ENCODE measurements at places on chromosomes 5 and 9.

- no peak for DNase-seq
Measured at GRCh38 chr5:166286832-166287231, 2004.6 kb upstream of the WWC1 start.

- no peak for DNase-seq
Measured at GRCh38 chr5:178328826-178329730, 96.5 kb upstream of the PHYKPL start.

DNA sequence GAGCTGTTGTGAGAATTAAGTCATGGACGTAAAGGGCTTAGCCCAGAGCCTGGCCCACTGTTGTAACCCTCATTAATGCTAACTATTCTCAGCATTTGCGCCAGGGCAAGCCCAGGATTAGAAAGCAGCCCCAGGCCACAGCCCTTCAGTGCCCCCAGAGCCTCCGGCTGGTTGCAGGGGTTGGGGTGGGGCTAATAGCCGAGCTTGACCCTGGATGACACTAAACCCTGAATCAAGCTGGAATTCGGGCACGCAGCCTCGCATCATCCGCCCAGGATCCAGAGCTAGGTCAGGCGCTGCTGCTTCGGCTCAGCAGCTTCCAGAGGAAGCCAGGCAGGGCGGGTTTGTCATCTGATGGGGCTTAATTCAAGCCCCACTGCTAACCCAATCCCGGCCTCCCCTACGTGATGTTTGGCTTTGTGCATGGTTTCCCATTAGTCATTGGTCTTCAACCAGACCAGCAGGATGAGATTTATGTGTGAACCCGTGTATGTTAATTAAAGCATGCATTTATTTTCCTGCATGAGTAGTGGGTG is 1.2 kb upstream of the MEGF9 start:
- DNase-seq: no peak

GRCh38 chr5:157280927-157281326 is 15.0 kb downstream of the CYFIP2 start:
- no peak for DNase-seq

DNA sequence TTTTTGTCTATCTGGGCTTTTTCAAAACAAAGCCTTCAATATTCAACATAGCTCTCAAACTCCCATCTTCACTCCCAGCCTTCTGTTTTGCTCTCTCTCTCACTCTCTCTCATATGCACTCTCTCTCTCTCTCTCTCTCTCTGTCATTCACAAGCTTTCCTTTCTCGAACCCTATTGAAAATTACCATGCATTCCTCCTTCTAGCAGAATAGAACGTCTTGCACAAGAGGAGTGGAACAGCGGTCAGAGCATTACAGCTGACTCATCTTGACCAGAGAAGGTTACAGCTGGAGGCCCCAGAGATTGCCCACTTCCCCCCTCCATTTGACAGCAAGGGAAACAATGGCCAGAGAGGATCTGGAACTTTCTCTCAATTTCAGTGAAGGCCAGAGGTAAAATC is 51.0 kb upstream of the LIFR start:
- DNase-seq: no peak
